T47D (cell line): ENCODE measurements at places on chromosomes 13 and 19.

DNA sequence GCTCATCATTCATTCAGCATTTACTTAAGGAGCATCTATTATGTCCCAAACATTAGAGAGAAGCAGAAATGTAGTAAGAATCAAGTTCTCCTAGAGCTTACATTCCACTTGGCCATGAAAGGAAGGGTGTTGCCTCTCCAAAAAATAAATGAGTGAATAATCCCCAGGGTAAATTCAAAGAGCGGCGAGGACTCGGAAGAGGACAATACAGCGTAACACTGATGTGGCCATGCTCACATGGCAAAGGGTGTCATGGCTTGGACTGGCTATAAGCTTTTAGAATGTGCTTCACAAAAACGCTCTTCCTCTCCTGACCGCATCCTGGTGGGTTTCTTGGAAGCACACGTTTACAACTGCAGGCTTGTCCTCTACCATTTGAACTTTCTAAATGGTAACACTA, 290.2 kb downstream of the IRS2 start:
- no peak for DNase-seq

DNA sequence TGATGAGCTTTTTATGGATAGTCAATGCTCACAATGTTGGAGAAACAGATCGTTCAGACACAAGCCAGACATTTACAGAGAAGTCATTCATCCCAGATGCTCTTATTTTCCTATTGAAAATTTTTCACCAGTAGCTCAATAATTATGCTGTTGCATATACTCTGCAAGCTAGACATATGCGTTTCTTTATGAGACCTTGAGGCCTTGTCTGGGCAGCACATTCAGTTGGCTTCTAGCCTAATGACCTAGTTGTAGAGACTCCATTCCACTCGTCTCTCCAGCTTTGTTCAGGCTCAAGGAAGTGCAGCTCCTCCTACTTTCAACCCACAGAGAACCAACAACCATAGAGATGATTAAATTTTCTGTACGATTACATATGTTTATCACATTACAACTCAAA, 237.7 kb downstream of the MZT1 start:
- DNase-seq = no peak

DNA sequence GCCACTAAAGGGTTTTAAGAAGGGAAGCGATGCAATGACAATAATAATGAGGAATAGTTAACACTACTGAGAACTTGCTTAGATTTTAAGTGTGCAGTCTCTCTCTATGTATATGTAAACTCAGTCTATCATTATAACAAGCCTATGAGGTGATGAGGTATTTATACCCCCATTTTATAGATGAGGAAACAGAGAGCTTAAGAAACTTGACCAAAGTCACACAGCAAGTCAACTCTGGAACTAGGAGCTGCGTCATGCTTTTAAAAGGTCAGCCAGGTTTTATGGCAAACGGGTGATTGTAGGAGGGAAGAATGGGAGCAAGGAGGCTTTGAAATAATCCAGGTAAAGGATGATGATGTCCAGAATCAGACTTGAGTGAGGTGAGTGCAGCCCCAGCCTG, 103.4 kb downstream of the TM9SF2 start:
- DNase-seq = no peak

DNA sequence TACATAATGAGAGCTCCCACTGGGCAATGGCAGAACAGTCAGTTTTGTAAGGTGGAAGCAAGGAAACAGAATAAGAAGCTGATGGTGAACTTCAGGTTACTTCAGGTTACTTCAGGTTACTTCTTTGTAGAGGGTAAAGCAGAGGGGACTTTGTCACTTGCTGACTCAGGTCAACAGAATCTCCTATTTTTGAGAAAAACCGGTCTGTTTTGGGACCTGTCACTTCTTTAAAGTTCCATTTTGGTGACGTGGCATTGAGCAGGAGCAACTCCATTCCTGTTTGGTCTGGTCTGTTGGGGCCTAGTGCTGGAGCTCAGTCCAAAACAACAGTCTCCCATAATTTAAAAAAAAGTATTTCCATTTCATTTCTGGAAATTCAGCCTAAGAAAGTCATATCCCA, 29.7 kb downstream of the ATP11A start:
- no peak for DNase-seq

- DNase-seq = no peak
These were observed 1.0 kb downstream of the EFNA2 start for GRCh38 chr19:1286487-1287353.

GRCh38 chr13:100528353-100528752, 60.2 kb downstream of the GGACT start:
- no peak for DNase-seq

DNA sequence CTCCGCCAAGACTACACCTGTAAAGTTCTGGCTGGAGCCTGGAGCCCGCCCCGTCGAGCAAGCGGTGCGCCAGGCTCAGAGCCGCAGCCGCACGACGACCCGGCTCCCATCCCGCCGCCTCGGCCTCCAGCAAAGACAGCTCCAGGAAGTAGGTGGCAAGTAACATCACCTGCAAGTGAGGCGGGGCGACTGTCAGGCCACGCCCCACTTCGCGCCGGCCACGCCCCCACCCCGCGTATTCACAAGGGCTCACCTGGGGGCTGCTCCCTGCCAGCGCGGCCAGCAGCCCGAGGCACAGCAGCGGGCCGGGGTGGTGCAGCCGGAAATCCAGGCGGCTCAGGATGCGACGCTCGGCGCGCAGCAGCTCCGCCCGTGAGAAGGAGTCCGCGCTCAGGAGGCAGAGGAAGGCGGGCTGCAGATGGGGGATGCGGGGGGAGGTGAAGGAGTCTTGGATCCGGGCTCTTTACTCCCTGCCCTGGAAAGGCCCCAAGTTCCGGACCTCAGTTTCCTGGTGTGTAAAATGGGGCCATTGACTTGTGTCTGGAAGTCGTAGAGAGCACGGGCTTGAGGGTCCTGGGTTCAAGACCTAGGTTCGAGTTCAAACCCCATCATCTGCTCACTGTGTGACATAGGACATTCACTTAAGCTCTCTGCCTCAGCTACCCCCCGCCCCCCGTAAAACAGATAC, 3.2 kb downstream of the CCNP start:
- no peak for DNase-seq

GRCh38 chr13:45133396-45134118, 13.2 kb downstream of the GTF2F2 start:
- DNase-seq = no peak

DNA sequence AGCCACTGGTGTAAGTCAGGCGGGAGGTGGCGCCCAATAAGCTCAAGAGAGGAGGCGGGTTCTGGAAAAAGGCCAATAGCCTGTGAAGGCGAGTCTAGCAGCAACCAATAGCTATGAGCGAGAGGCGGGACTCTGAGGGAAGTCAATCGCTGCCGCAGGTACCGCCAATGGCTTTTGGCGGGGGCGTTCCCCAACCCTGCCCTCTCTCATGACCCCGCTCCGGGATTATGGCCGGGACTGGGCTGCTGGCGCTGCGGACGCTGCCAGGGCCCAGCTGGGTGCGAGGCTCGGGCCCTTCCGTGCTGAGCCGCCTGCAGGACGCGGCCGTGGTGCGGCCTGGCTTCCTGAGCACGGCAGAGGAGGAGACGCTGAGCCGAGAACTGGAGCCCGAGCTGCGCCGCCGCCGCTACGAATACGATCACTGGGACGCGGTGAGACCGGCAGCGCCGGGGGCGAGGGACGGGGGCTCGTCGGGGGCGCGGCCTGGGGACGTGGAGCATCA, at the start of gene ALKBH7:
Gene ALKBH7, plus strand, starts transcription at position 201 of the 502 bp plus-strand sequence. Its CDS starts 27 bp downstream, at position 228.
- DNase-seq = peak; percentile 99

GRCh38 chr13:93413972-93414717, 187.5 kb downstream of the GPC6 start:
- DNase-seq = no peak

DNA sequence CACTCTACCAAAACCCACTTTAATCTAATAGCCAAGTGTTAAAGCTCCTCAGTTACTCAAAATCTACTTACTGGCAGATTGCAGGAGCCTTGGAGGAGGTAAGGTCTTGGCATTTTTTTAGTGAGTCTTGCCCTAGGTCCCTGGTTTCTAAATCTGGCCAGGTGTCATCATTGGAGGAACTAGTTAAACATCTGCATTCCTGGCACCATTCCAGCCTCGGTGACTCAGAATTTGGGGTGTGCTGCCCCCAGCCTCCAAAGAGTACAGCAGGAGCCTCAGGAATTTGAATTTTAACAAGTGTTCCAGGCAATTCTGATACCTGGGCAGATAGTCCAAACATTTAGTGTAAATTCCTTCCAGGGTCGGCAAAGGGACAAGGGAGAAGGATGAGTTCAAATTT, 37.4 kb downstream of the KLF5 start:
- peak; percentile 58 for DNase-seq

DNA sequence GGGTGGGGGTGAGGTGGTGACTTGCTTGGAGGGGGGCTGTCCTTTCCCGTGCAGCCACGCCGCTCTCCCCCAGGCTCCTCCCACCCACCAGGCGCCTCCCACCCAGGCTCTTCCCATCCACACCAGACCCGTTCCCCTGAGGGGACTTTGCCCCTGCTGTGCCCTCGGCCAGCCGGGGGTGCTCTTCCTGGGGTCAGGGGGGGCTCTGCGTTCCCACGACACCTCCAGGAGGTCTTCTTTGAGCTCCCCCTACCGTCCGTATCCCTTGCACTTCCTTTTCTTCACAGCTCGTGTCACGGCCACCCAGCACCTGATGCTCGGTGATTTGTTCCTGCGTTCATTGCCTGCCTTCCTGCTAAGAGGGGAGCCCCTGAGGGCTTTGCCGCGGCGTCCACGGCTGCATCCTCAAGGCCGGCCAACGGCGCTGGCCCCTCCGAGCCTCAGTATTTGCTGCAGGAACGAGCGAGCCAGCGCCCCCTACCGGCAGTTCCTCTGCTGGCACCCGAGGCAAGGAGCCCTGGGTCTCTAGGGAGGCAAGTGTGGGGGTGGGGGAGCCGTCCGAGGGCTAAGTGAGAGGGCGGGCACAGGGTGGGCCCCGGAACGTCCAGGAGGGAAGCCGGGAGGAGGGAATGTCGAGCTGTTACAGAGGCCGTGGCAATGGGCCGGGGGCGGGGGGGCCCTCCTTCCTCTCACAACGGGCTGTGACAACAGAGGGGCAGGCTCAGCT, 11.8 kb downstream of the LRRC4B start:
- peak; percentile 77 for DNase-seq

- DNase-seq = no peak
These were observed 291.1 kb upstream of the ARGLU1 start for GRCh38 chr13:106858903-106859532.

GRCh38 chr19:51227326-51227725, 2.4 kb downstream of the CD33 start:
- no peak for DNase-seq
